HTR-8/SVneo (cell line): ENCODE measurements at places on chromosomes 5 and 9.

DNA sequence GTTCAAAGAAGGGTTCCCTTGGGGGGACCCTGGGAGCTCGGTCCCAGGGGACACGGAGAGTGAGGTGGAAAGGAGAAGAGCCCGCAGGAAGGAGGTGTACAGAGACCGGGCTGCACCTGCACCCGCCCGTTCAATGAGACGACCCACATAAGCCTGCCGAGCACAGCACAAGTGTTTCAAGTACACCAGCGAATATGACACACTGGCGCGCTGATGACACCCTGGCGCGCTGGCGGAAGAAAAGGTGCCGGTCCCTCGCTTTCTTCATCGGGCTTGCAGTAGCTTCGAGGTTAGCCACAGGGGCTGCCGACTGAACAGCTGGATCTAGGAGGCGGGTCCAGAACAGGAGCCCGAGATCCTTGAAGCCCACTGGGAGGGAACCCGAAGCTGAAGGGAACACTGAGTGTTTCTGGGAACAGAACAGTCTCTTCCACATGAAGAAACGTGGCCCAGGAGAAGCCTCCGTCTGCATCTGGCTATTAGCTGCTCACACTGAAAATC is 1.4 kb downstream of the TBC1D9B start:
- DNase-seq: no peak

- DNase-seq: no peak
Observed at GRCh38 chr5:59597690-59598546, 295.6 kb downstream of the PDE4D start.

- DNase-seq: no peak
Observed at GRCh38 chr5:93039888-93040287, 541.1 kb downstream of the NR2F1-AS1 start.

- no peak for DNase-seq
Observed at GRCh38 chr9:23683611-23684061, 142.4 kb downstream of the ELAVL2 start.

GRCh38 chr9:134218230-134218629 is 53.9 kb upstream of the RNU6ATAC start:
- no peak for DNase-seq

- no peak for DNase-seq
Observed at GRCh38 chr9:117354997-117355396, 59.9 kb downstream of the ASTN2 start.

GRCh38 chr9:92308893-92309292 is 15.4 kb upstream of the IARS1 start:
- no peak for DNase-seq

DNA sequence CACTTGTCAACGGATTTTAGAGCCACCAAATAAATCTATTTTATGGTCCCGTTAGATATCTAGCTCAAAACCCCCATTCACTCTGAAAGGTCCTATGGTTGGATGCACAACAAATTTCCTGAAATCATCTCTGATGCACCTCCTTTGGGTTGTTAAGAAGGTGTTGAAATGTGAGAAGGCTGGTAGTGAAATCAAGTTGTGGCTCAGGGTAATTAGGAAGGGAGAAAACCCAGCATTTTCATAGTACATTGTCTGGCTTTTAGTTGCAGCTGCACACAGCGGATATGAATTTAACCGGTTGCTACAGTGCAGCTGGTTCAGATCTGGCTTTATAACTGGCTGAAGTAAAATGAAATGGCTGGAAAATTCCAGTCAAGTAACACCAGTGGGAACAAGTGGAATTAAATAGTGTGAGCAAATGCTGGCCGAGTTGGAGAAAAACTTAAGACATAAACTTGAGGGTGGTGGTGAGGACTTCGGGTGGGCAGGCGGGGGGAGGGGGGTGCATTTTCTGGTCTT is 17.6 kb downstream of the RGMB start:
- DNase-seq: no peak

GRCh38 chr5:12392246-12392645 is 488.0 kb upstream of the CTNND2 start:
- no peak for DNase-seq

GRCh38 chr9:122145592-122145863 is 14.1 kb downstream of the NDUFA8 start:
- no peak for DNase-seq

GRCh38 chr5:119427060-119427459 is 25.2 kb upstream of the HSD17B4 start:
- DNase-seq: no peak

DNA sequence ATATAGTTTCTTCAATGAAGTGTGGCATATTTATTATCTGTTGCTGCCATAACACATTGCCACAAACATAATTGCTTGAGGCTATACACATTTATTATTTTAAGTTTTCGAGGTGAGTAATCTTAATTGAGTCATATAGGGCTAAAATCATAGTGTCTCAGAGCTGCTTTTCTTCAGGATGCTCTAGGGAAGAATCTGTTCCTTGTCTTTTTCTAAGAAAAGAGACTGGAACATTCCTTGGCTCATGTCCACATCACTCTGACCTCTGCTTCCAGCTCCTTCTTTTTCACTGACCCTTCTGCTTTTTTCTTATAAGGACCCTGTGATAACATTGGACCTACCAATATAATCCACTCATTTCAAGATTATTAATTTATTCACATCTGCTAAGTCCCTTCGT is 632.4 kb upstream of the TYRP1 start:
- no peak for DNase-seq

- no peak for DNase-seq
Observed at GRCh38 chr5:124264499-124264898, 481.9 kb downstream of the ZNF608 start.

GRCh38 chr5:60740322-60740721 is 40.4 kb upstream of the DEPDC1B start:
- DNase-seq: no peak

DNA sequence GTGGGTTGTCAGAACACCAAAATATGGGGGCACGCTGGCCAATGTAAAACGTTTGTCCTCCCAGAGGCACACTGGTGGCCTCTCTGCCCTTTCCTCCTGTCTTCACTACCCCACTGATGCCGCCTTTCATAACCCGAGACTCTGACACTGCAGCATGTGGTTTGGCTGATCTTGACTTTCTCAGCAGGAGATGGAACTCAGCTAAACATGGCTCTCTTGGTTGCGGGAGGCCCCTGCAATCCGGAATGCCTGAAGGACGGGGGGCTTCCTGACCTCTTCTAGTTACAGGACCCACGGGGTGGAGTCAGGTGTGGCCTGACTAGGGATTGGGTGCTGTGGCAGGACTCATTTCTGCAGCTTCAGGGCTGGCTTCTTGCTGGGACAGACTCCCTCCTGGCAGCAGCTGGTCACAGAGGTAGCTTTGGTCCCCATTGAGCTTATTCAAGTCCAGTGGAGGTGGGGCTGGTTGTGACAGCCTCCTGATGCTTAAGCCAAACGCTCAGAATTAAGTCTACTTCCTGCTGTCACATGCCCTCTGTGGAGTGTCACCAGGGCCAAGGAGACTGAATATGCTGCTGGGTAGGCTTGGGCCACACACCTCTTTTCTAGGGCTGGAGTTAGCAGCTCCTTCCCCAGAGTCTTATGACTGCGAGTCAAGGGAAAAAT is 44.2 kb downstream of the NXNL2 start:
- no peak for DNase-seq

DNA sequence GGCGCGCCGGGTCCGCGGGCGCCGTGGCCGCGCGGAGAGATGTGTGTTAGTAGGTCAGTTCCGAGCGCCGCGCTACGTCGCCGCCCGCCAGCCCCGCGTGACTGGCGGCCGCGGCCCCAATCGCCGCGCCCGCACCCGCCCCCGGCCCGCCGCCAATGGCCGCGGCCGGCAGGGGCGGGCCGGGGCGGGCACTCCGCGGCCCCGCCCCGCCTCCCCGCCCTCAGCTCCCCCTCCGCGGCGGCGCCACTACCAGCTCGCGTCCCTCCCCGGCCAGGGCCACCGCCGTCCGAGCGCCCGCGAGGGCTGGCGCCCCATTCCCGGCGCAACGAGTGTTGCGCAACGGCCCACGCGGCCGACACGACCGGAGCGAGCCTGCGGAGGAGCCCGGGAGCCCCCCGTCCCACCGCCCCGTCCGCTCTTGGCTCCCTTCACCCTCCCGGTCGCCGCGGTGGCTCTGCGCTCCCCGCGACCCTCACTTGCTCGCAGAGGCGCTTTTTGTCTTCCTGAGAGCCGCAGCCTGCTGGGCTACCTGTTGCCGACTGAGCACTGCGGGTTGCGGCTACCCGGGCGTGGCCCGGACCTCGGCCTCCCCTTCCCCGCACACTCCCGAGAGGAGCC is at the start of gene NFIL3:
NFIL3 (minus strand) TSS at position 48 of the 618 bp plus-strand sequence. CDS start 13,098 bp downstream, outside the sequence.
- DNase-seq: peak; percentile 59

GRCh38 chr9:95004411-95005277 is 278.1 kb downstream of the AOPEP start:
- no peak for DNase-seq

- no peak for DNase-seq
Observed at GRCh38 chr5:76469656-76470290, 66.7 kb downstream of the IQGAP2 start.

GRCh38 chr5:150596826-150597225 is 43.6 kb upstream of the SYNPO start:
- DNase-seq: no peak

DNA sequence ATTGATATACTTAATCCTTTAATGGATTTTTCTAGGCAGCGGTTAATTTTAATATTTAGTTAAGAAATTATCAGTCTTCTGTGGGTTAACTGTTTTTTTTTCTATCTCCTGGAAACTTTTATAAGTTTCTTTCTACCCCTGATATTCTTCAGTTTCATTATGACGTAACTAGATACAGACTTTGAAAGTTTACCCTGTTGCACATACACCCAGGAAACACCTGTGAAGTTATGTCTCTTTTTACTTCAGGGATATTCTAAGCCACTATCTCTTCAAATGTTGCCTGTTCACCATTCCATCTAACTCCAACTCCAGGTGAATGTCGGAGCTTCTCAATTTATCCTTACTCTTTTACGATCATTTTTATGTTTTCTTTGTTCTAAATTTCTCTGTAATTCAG is 329.0 kb downstream of the ICE1 start:
- no peak for DNase-seq

- DNase-seq: no peak
Observed at GRCh38 chr5:59838989-59839388, 54.5 kb downstream of the PDE4D start.

DNA sequence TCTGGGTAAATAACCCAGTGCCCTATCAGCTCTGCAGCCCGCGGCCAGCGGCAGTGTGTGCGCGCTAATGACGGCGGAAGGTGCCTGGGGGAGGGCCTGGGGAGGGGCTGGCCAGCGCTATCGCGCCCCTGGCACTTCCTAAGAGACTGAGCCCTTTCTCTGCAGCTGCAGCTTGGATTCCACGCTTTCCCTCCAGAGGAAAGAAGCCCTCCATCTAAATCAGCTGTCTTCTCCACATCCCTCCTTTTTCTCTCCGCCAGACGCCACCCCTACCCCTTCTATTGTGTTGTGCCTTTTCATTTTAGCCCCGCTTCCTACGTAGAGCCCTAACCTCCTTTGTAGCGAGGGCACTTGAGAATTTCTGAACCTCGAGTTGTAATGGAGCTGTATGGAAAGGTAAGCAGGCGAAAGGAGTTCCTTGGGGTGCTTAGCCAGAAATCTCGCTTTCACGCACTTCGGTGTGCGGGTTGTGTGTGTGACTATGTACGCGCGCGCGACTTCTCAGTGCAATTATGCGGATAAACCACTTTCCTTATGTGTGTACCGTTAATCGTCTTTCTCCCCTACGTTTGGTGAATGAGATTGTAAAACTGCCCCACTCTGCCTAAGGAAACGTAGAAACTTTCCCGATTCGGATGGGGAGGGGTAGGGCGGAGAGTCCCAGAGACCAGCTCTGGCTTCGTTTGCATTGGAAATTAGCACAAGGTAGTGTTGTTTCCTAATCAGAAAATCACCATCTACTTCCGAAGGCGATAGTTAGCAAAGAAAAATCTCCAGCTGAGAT is 664 bp upstream of the RAB3C start:
- no peak for DNase-seq

DNA sequence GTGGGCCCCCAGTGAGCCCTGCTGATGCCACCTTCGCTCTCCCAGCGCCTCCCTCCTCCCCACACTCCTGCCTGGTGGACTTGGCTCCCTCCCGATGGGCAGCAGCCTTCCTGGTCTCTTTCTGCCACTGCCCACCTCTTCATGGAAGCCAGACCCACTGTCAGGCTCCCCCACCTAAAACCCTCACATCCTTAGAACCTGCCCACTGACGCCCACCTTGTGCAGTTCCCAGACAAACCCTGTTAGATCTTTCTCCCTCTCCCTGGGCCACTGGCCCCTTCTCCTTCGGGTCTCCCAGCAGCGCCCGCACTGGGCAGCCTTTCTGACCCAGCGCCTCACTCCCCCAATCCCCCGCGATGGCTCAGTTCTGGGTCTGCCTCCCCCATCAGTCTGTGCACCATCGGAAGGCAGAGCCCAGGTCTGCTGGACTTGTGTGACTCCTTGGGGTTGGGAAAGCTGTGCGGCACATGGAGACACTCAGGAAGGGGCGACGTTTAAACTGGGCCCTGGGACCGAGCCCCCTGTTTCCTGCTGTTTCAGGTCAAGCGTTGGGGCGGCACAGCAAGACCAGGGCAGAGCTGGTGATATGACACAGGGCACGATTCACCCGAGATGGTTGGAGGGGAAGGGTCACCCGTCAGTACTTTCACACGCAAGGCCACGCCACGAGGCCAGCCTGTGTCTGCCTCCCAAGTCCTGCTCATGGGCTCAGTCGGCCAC is 17.4 kb downstream of the MYMK start:
- DNase-seq: no peak

- DNase-seq: peak; percentile 57
Observed at GRCh38 chr5:53406630-53407316, 73.7 kb upstream of the FST start.

GRCh38 chr9:127569886-127570401 is 42.1 kb upstream of the STXBP1 start:
- DNase-seq: no peak

DNA sequence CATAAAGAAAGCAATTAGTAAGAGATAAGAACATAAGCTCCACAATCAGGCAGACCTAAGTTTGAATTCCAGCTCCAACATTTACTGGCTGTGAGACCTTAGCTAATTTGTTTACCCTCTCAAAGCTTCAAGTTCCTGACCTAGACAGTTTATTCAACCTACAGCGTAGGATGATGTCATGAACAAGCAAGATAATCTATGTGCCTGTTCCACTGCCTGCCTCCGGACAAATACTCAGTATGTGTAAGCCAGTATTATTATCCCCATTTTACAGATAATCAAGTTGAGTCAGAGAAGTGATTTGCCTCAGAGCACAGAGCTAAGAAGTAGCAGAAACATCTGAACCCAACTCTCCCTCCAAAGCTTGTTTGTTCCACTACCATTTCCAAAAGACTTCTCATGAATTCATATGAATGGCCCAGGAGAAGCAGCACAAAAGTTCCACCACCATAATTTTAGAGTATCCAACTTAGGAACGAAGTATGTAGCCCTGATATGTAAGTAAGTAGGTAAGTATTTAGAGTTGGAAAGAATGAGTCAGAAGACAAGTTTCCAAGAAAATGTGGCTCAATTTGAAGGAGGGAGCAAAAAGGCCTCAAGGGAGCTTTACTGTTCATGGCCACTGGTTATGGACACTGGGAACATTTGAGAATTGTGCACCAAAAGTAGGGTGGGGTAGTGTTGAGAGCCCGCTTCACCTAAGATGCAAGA is 398.2 kb downstream of the NFIB start:
- DNase-seq: no peak
